ENCODE measurements at places on chromosomes 3 and 15. TPM values are rescaled to one million over a fixed set of nuclear protein-coding genes. Genes with fewer than 3 reads are reported as not detected.

DNA sequence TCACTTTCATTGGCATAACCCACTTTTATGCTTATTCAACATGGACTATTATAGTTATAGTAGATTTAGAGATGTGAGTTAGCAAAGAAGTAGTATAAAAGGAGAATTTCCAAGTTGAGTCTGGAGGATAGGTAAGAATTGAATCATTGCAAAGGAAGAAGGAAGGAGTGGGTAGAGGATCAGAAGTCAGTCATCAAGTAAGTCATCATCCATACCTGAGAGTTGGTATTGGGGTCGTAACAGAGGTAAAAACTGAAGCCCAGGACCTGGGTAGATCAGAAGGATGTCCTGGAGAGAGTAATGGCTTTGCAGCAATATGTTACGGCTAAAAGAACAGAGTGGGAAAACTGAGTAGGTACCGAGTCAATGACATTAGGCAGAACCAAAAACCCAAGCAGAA lies 265.7 kb downstream of the SUCLG2 start:
- no peak overlapping the region for H3K4me3 ChIP-seq
- H3K36me3 ChIP-seq, result peaks cover 4% of the 10 kb centered on the region
- no peak overlapping the region for H3K27ac ChIP-seq
- no peaks in the 10 kb centered on the region for H3K27me3 ChIP-seq
- H3K4me1 ChIP-seq, result no peaks in the 10 kb centered on the region

The ACTC1 gene
- 0.89 TPM for polyA plus RNA-seq

The CYP1A1 gene
- polyA plus RNA-seq, result 13.2 TPM

DNA sequence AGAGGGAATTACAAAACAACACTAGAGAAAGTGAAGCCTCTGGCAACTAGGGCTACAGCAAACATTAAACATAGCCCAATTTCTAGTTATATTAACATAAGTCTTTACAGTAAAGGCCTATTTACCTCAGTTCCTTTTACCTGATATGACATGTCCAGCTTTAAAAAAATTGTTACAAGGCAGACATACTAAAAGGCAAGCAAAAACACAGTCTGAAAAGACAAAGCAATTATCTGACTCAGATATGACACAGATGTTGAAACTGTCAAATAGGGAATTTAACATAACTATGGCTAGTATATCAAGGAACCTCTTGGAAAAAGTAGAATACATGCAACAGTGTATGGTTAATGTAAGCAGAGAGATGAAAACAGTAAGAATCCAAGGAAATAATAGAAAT lies 238.6 kb downstream of the RAP2B start:
- DNase-seq, result no peak
- H3K36me3 ChIP-seq, result no peaks in the 10 kb centered on the region
- no peaks in the 10 kb centered on the region for H3K4me1 ChIP-seq
- no peak overlapping the region for H3K27ac ChIP-seq
- H3K4me3 ChIP-seq, result no peak overlapping the region

The POPDC2 gene
- 2.0 TPM for polyA plus RNA-seq

GRCh38 chr15:51750792-51751696 lies at the start of gene TMOD2:
TMOD2 (plus strand) TSS chr15:51751597; CDS start chr15:51766442, 14,845 bp downstream.
- no peaks in the 10 kb centered on the region for H3K36me3 ChIP-seq
- DNase-seq, result peak; percentile 54
- no peaks in the 10 kb centered on the region for H3K4me1 ChIP-seq
- H3K4me3 ChIP-seq, result peak within 1 kb of the TSS; percentile 78
- H3K27ac ChIP-seq, result no peak within 1 kb of the TSS

- peak overlapping the region; percentile 83 for H3K27ac ChIP-seq
- no peak overlapping the region for H3K4me3 ChIP-seq
- peak; percentile 70 for DNase-seq
Measured at GRCh38 chr3:141331377-141332318, 36.7 kb upstream of the ZBTB38 start.

DNA sequence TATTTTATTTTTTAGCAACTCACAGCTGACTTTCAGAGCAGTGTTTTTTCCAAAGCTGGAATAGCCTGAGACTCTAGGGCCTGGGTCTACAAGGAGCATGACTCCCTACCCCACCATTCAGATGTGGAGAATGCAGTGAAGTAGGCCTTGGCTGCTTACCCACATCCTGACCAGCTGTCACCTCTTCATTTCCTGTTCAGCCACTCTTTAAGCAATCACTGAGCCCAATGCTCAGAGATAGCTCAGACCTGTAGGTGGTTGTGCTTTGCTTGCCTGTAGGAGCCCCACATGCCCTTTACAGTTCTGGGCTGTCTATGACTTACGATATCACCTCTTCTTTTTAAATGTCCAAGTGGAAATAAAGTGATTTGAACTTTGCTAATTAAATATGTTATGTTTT lies 148.1 kb downstream of the NEK11 start:
- no peak for DNase-seq
- H3K27ac ChIP-seq, result no peak overlapping the region
- no peaks in the 10 kb centered on the region for H3K27me3 ChIP-seq
- no peaks in the 10 kb centered on the region for H3K4me1 ChIP-seq

- no peak overlapping the region for H3K4me3 ChIP-seq
- no peak for DNase-seq
- no peak overlapping the region for H3K27ac ChIP-seq
Measured at GRCh38 chr3:128556384-128556783, 63.4 kb upstream of the GATA2 start.

DNA sequence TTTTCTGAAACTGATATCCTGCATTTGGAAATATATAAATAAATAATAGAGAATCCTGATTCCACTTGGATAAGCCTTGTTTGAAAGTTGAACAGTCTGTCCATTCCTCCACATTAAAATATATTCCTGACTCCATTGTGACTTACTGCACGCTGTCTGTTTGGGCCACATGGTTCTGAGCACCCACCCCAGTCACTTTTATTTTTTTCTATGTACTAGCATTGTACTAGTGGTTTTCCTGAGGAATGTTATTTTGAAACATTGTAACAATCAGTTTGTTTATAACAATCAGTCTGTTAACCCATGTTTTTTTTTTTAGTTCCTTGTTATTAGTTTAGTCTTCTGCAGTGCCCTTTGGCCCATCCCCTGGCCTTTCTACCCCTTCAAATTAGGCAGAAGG lies 87.4 kb upstream of the CCNL1 start:
- H3K27ac ChIP-seq, result no peak overlapping the region
- no peak overlapping the region for H3K4me3 ChIP-seq
- no peak for DNase-seq

DNA sequence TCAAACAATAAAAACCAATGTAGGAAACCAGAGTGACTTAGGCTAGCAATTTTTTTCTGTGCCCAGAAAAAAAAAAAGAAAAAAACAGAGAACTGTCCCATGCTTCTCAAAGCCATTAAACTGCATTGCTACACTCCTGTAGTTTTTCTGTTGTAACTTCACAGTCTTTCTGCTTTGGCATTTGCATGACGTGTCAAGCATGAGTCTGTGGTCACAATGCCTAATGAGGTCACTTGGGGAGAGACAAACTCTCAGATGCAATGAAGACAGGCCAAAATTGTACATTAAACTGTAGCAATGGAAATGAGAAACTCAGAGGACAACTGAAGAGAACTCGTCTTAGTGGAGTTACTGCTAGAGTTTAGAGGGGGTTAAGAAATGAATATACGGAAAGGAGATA lies 30.8 kb downstream of the CCDC80 start:
- no peaks in the 10 kb centered on the region for H3K4me1 ChIP-seq
- H3K27ac ChIP-seq, result no peak overlapping the region
- no peak overlapping the region for H3K4me3 ChIP-seq
- no peaks in the 10 kb centered on the region for H3K27me3 ChIP-seq
- no peak for DNase-seq

DNA sequence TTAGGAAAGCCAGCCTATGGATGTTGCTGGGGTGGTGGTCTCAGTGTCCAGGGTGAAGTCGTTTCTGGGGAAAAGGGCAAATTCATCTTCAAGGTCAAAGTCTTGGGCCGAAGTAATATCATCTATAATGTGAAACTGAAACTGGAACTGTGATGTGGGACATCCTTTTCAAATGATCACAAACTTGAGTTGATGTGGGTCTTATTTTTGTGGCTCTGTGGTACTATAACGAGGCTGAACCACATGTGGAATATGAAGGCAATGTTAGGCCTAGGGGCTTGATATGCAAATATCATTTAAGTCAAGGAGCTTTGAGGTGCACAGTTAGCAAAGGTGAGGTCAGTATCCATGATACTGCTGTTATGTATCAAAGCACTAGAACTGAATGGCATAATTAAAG lies 1.5 kb upstream of the CD200R1L start:
- DNase-seq, result no peak
- no peak overlapping the region for H3K4me3 ChIP-seq
- H3K4me1 ChIP-seq, result no peaks in the 10 kb centered on the region
- H3K36me3 ChIP-seq, result no peaks in the 10 kb centered on the region

The ANO10 gene
- polyA plus RNA-seq, result 29.7 TPM

DNA sequence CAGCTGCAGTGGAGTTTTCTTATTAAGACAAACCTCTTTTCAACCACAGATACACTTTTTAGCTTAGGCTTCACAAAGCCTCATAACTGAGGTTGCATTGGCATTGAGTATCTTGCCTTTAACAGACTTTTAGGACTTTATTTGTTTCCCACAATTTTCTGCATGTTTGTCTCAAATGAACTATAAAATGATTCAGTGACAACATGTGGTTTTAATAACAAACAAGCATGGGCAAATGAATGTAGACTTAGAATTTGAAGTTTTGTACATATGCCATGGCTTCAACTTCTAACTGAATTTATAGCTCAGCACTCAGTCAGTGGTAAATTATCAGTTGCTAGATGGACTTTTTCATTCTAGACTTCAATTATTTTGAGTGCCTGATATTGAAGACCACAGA lies 101.6 kb downstream of the SLC25A26 start:
- no peak overlapping the region for H3K4me3 ChIP-seq
- no peak overlapping the region for H3K27ac ChIP-seq
- no peaks in the 10 kb centered on the region for H3K36me3 ChIP-seq
- no peaks in the 10 kb centered on the region for H3K4me1 ChIP-seq
- H3K27me3 ChIP-seq, result no peaks in the 10 kb centered on the region

The PPP2R3A gene
- 8.6 TPM for polyA plus RNA-seq

The ATP8B4 gene
- polyA plus RNA-seq, result 2.4 TPM

The CCNL1 gene
- 140 TPM for polyA plus RNA-seq

The P4HTM gene
- 40.9 TPM for polyA plus RNA-seq

The ACAP2 gene
- 9.7 TPM for polyA plus RNA-seq

DNA sequence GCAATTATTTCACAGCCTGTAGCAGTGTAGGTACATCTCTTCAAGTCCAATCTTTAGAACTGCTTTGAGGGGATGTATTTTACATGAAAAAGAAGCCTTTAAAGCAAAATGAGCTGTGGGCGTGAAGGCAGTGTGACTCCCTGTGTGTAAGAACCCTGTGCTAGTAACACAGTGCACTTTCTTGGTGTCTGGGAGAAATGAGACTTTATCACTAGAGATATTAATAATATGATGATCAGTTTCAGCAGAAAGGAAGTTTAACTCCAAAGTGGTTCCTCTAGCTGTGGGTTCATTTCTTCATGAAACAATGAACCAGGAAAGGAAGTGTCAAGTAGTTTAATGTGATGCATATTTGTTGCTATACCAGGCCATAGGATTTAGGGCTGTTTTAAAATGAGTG lies 41.5 kb downstream of the SLCO3A1 start:
- no peaks in the 10 kb centered on the region for H3K27me3 ChIP-seq
- H3K4me3 ChIP-seq, result no peak overlapping the region
- no peaks in the 10 kb centered on the region for H3K4me1 ChIP-seq

DNA sequence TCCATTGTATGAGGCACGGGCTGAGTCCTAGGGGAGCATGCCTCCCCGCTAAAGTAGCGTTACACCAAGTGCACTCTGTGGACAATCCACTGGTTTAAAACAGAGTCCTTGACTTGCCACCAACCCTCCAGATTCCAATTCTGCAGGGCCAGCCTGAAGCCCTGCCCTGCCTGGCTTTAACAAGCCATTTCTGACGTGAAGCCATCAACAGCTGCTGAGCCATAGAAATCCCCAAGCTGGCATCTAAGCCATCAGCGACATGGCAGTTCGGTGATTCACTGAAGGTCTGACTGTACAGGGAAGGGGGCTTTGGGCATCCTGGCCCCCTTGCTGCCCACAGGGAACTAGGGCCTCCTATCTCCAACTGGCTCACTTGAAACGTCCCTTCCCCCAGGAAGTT lies 265.7 kb downstream of the UACA start:
- H3K4me1 ChIP-seq, result peaks cover 35% of the 10 kb centered on the region
- no peaks in the 10 kb centered on the region for H3K36me3 ChIP-seq
- no peak for DNase-seq
- no peaks in the 10 kb centered on the region for H3K27me3 ChIP-seq

- no peak for DNase-seq
- peaks cover 13% of the 10 kb centered on the region for H3K27me3 ChIP-seq
- no peak overlapping the region for H3K4me3 ChIP-seq
- no peaks in the 10 kb centered on the region for H3K36me3 ChIP-seq
- H3K4me1 ChIP-seq, result no peaks in the 10 kb centered on the region
- H3K27ac ChIP-seq, result no peak overlapping the region
Measured at GRCh38 chr3:42270561-42270960, 4.6 kb upstream of the CCK start.

The FBXW12 gene
- polyA plus RNA-seq, result 0.16 TPM

- H3K4me1 ChIP-seq, result no peaks in the 10 kb centered on the region
- H3K27ac ChIP-seq, result peak overlapping the region; percentile 99
- peak overlapping the region; percentile 53 for H3K4me3 ChIP-seq
- no peaks in the 10 kb centered on the region for H3K36me3 ChIP-seq
- DNase-seq, result peak; percentile 72
Measured at GRCh38 chr15:92902737-92903593, 2.8 kb downstream of the CHD2 start.

DNA sequence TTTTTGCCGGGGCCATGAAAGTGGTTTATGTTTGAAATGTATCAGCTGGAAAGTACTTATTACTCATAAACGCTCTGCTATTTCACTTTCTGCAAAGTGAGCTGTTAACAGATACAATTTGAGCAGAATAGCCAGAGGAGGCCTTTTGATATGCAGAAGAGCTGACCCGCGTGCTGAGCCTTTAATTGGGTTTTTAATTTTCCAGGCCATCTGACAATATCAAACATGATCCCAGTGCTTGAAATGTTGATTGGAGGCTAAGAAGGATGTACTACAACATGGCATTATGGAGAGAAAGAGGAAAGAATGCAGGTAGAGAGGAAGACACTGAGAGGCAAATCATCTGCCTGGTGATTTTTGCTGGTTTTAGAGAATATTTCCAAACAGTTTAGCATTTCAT lies 261.3 kb upstream of the MEIS2 start:
- DNase-seq, result no peak
- no peaks in the 10 kb centered on the region for H3K4me1 ChIP-seq
- H3K4me3 ChIP-seq, result no peak overlapping the region
- no peaks in the 10 kb centered on the region for H3K27me3 ChIP-seq
- no peak overlapping the region for H3K27ac ChIP-seq

DNA sequence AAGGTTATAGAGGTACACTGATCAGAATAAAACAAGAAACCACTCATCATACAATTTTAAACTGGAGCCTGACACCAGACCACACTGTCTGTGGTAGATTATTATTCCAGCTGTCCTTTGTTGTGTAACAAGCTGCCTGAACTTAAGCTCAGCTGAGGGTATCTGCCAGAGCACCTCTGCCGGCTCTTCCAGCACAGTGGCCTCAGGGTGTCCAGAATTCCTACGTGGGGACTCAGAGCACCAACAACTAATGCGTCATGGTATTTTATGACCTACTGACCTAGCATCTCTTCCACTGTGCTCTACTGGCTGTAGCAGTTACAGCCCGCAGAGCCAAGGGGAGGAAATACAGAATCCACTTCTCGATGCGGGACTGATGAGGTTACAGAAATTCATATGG lies 15.6 kb upstream of the RAF1 start:
- no peaks in the 10 kb centered on the region for H3K36me3 ChIP-seq
- no peaks in the 10 kb centered on the region for H3K4me1 ChIP-seq
- no peak overlapping the region for H3K4me3 ChIP-seq

The CDHR4 gene
- polyA plus RNA-seq, result not detected

The EFHB gene
- polyA plus RNA-seq, result 0.45 TPM
